Stimulated activated CD8-positive, alpha-beta memory T cell treated with anti-CD3 and anti-CD28 coated beads, Interleukin-15, amount 100 ng/mL, for 4 hours (primary cell): ENCODE measurements at places on chromosomes 16 and 17.

DNA sequence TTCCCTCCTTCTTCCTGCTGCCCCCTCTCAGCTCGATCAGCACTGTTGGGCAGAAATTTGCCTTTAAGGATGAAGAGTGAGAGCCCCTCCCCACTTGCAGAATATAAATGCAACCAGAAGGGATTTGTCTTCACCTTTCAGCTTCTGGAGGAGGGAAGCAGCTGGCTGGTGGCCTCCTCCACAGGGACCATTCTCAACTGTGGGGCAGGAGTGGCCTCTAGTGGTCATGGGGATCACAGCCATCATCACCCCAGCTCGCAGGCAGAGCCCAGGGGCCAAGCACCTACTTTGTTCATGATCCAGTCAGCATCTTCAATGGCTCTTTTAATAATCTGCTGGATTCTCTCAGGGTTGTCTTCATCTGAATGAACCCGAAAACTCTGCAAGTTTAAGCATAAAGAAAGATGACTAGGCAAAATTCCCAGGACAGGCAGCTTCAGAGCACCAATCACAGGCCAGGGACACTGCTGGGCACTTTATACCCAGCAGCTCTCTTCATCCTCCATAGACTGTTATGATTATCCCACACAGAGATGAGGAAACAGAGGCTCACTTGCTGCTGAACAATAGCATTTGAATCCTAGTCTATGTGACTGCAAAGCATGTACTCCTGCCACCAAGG lies 13.1 kb downstream of the LYRM9 start:
- DNase-seq: peak; percentile 30

GRCh38 chr16:31087971-31088370 lies 772 bp downstream of the PRSS53 start:
- no peak for DNase-seq

DNA sequence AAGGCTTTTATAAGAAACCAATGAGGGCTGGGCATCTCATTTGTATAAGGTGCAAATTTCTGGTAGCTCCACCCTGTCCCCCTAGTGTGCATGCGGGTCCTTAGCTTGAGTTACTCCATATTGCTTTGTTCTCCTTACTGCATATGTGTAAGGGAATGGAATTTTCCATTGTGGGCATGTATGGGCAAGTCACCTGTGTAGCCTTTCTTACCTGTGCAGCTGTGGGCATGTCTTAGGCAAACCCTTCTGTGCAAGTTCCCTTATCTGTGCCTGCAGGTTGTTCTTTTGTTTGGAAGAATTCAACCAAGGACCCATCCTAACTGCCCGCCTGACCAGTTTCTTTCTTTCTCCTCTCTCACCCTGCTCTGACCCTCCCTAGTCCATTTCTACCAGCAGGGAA lies 122.8 kb upstream of the HS3ST4 start:
- DNase-seq: no peak

- DNase-seq: no peak
These were observed 691.6 kb downstream of the WWOX start for GRCh38 chr16:78791011-78791410.

GRCh38 chr16:85004587-85005205 lies 6.6 kb downstream of the ZDHHC7 start:
- no peak for DNase-seq

DNA sequence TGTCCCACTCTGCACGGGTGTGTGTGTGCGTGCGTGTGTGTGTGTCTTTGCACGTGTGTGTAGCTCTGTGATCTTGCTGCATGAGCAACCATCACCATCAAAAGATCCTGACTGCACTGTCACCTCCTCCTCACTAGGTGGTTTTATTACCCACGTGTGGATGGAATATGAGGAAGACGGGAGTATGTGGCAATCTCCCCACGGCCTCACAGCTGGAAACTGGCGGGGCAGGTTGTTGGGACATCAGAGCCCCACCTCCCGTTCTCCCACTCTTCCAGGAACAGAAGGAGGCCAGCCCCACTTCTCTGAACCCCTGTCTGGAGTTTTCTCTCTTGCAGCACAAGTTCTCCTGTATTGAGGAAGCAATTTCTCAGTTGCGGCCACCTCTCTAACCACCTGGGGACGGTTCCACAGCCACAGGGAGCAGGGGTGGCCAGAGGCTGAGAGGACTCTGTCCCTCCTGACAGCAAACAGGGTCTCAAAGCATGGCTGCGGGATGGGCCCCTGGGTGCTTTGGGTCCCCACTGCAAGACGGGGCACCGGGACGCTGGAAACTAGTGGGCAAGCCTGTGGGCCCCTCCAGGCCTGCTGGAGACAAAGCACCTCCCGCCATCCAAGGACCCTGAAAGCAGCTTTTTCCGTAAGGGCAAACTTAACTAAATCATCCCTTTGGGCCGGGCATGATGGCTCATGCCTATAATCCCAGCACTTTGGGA lies 27.9 kb upstream of the ATP2C2 start:
- no peak for DNase-seq

DNA sequence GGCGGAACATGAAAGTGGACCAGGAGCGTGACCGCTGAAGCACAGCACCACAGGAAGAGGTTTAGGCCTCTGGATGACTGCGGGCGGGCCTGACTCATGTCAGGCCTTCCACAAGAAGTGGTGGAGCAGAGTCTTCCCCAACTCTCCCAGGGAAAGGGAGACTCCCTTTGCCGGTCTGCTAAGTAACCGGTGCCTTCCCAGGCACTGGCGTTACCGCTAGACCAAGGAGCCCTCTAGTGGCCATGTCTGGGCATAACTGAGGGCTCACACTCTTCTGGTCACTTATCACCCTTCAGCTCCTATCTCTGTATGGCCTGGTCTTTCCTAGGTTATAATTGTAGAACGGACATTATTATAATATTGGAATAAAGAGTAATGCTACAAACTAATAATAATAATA lies 1931.9 kb downstream of the TP53TG3F start:
- DNase-seq: no peak

DNA sequence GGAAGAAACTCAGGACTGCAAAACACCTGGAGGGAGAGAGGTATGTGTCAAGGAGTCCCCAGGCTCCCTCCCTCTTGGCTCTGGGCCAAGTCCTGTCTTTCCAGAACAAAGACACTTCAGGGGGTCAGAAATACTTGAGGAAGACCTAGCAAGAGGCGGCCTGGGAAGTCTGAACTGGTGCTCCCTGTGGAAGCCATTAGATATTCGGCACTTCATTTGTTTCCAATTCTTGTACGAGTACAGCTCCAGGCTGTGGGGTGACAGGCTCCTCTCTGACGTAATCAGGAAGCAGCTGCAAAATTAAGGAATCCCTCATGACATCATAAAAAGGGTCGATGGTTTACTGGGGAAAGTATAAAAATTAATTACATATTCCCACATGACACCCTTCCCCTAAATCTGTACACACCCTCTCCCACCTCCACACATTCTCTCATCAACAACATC lies 108.7 kb downstream of the SMG6 start:
- DNase-seq: no peak

DNA sequence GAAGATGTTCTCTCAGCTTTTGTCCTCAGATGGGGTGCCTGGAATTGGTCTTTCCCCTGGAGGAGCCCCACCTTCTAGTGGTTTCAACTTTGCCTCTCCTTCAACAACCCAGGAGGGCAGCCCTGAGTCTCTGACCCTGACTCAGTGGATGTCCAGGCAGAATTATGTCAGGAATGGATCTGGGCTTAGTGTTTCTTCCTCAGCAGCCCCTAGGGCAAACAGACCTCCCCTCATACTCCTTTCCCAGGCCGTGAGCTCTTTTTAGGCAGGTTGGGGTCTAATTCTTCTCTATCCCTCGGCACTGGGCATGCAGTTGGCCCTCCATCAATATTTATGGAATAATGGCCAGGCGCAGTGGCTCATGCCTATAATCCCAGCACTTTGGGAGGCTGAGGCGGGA lies 20.2 kb upstream of the FMNL1 start:
- no peak for DNase-seq

GRCh38 chr16:12498077-12498476 lies 305.6 kb downstream of the CPPED1 start:
- no peak for DNase-seq

DNA sequence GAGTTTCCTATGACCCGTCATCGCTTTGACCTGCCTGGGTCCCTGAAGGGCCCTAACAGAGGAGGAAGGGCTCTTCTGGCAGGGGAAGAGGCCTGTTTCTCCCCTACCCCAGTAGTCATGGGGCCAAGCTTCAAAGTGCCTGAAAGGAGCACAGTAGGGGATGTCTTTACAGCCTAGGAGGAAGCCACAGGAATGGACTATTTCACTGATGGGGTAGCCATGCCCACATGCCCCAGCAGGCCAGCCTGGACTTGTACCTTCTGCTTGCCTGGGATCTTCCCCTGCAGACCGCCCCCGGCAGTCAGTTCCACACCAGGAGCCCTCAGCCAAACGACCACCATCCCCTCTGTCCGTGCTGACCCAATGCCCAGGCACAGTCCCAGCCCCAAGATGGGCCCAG lies 41.8 kb upstream of the PEMT start:
- no peak for DNase-seq
